ENCODE measurements at places on chromosomes 5 and 9.
A peak's percentile ranks its signal among the peaks of the same experiment; 100 is the strongest.

DNA sequence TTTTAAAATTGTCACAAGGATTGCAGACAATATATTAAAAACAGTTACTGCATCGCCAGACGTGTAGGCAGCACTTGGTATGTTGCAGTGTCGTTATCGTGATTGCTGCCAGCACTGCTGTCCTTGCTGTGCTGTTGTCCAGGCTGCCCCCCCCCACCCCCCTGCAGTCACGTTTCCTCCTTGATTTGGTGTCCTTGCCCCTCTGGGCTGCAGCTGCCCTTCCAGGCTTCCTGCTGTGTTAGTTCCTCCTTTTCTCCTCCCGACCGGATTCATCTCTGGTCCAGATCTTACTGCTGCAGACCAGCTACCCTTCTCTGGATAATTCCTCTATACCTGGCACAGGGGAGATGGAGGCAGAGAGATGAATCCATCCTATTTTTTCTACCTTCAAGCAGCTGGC, 298.9 kb downstream of the TRIM32 start:
- DNase-seq: no peak

DNA sequence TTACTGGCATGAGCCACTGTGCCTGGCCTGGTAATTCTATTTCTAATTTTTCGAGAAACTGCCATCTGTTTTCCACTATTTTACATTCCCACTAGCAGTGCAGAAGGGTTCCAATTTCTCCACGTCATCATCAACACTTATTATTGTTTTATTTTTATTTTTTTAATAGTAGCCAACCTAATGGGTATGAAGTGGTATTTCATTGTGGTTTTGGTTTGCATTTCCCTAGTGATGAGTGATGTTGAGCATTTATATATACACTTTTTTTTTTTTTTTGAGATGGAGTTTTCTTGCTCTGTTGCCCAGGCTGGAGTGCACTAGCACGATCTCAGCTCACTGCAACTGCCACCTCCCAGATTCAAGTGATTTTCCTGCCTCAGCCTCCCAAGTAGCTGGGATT, 28.3 kb downstream of the WWC1 start:
- no peak for DNase-seq

- DNase-seq: no peak
These were observed 149.7 kb downstream of the ESM1 start for GRCh38 chr5:54835647-54836046.

DNA sequence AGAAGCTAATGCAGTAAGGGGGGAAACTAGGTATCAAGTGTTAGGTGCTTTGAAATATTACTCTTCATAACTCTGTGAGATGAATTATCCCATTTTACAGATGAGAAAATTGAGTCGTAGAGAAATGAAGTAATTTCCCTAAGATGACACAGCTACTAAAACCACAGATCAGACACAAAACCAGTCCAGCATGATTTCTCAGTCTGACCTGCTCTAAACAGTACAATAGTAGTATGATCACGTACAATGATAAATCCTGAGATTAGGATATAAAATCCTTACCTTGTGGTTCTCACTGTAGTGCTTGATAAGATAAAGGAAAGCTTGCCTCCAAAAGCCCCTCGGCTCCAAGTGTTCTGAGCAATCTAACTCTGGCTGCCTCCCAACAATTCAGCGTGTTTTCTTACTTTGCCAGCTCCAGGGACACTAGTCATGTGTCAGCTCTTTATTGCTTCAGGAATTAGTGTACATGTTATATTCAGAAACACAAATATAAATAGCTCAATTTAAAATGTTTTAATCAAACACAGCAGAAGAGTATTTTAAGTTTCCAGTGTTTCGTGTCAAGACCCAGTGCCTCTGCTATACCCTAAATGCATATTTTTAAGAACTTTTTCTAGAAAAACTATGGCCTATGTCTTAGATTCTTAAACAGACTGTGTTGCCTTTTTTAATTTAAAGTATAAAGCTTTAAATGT, 243.6 kb downstream of the DENND1A start:
- peak; percentile 57 for DNase-seq

DNA sequence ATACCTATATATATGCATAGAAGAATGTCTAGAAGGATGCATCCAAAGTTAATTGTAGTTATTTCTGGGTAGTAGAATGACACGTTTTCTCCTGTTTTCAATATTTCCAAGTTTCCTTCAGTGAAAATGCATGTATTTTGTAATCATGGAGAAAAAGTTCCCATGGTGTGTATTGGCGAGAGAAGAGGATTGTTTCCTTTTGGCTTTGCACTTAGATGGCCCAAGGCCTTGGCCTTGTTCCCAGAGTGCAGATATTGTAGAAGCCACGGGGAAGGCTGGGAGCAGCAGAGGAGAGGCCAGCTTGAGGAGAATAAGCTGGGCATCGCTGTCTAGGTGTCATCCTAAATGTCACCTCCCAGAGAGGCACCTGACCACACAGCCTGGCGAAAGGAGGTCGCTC, 44.0 kb downstream of the IRF1 start:
- DNase-seq: peak; percentile 91

GRCh38 chr9:72149231-72149975, at the start of gene GDA:
Gene GDA (plus strand): TSS chr9:72149440. CDS start chr9:72149560, 120 bp downstream.
- peak; percentile 25 for DNase-seq

- DNase-seq: no peak
These were observed 117.4 kb upstream of the PRSS3 start for GRCh38 chr9:33677961-33678360.

DNA sequence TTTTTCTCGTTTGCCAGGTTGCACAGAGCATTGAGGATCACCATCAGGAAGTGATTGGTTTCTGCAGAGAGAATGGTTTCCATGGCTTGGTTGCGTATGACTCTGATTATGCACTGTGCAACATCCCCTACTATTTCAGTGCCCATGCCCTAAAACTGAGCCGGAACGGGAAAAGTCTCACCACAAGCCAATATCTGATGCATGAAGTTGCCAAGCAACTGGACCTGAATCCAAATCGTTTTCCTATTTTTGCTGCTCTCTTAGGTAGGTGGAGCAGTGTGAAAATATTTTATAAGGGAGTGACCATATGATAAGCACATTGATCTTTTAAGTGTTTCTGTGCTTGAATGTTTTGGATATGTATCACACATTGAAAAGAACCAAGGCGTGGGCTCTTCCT, 17.7 kb upstream of the FAM120AOS start:
- DNase-seq: no peak

DNA sequence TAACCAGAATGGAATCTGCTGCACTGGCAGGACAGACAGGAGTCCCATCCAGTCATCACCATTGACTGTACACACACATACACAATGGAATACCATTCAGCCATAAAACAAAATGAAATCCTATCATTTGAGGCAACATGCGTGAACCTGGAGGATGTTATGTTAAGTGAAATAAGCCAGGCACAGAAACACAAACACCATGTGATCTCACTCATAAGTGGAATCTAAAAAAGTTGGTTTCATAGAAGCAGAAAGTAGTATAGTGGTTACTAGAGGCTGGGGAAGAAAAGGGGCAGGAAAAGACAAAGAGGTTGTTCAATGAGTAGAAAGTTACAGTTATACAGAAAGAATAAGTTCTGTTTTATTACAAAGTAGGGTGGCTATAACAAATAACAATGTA, 884.0 kb upstream of the ACO1 start:
- no peak for DNase-seq

- DNase-seq: no peak
These were observed 29.5 kb upstream of the LRRC14B start for GRCh38 chr5:161803-162110.

GRCh38 chr5:96924016-96924443, 11.8 kb upstream of the LNPEP start:
- DNase-seq: no peak

- DNase-seq: no peak
These were observed 523.3 kb downstream of the LRRC70 start for GRCh38 chr5:63101870-63102269.

DNA sequence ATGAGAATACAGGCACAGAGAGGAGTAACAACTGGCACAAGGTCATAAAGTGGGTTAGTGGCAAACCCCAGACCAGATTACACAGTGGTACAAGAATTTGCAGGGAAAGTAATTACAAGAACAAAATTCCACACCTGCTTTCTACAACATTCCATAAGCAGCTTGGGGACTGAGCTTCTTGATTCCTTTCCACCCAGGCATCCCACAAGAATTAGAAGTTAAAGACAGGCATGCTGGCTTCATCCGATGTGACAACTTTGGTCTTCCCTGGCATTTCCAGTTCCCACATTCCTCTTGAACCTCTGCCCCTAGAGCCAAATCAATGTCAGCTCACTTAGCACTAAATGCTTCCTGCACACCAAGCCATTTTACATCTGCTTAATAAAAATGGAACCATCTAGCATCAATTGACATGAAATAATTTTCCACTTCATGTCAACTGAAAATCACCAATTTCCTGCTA, 435.8 kb upstream of the PAPPA start:
- no peak for DNase-seq

- DNase-seq: no peak
These were observed 227.6 kb upstream of the DAP start for GRCh38 chr5:10988622-10989021.

DNA sequence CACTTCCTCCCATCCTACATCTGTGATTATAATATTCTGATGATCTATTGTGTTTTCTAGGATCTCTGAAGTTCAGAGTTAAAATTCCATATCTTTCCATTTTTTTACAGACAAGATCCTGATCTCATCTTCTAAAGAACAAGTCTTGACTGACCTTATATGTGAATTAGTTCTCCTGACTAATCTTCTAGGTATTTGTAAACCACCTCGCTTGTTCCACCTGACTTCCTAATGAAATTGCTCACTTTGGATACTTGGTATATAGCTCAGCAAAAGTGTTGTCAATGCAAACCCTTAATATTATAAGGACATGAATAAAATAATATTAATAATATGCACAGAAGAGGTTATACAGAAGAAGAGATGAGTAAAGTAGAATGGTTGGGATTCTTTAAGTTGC, 68.2 kb upstream of the NR4A3 start:
- no peak for DNase-seq

DNA sequence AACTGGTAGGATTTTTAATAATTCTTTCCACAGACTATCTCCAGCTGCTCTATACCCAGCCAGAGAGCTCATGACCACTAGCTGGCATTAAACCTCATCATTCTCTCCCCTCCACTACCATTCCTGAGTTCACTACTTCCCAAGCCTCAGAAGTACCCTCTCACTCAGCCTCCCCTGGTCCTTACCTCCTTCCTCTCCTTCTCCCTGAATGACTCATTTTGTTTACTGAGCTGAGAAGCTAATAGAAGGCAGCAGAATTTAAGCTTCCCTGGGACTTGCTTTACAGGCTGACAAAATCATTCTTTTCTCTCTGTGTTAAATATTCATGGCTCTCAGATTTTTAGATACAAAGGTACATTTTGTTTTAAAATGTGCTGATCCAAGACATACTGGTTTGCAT, 305.4 kb downstream of the TLR4 start:
- DNase-seq: no peak

DNA sequence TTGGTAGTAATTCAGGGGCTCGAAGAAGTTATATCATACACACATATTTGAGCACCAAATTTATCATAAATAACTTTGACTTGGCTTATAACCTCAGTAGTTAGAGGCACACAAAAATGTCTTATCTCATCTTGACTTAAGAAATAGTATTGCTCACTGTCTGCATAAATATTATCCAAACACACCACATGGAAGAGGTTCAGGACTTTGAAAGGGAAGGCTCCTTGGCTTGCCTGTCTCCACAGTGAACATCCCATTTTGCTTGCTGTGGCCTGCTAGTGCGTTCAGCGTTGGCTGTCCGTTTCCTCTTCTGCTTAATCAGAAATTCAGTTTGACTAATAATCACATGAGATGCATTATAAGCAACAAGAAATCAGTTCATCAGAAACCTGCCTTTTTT, 13.9 kb downstream of the GRXCR2 start:
- DNase-seq: no peak

DNA sequence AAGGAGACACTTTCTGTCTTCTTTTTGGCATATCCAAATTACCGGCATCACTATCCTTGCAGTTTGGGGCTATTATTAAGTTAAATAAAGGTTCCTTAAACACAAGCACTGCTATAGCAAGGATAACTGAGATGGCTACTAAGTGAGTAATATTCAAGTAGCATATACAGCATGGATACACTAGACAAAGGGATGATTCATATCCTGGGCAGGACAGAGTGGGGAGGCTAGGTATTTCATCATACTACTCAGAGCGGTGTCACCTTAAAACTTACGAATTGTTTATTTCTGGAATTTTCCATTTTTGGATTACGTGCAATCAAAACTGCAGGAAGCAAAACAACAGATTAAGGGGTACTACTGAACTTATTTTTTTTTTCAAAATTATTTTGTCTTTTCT, 54.1 kb downstream of the FER start:
- DNase-seq: no peak

GRCh38 chr5:97000391-97000790, 64.5 kb downstream of the LNPEP start:
- DNase-seq: no peak

DNA sequence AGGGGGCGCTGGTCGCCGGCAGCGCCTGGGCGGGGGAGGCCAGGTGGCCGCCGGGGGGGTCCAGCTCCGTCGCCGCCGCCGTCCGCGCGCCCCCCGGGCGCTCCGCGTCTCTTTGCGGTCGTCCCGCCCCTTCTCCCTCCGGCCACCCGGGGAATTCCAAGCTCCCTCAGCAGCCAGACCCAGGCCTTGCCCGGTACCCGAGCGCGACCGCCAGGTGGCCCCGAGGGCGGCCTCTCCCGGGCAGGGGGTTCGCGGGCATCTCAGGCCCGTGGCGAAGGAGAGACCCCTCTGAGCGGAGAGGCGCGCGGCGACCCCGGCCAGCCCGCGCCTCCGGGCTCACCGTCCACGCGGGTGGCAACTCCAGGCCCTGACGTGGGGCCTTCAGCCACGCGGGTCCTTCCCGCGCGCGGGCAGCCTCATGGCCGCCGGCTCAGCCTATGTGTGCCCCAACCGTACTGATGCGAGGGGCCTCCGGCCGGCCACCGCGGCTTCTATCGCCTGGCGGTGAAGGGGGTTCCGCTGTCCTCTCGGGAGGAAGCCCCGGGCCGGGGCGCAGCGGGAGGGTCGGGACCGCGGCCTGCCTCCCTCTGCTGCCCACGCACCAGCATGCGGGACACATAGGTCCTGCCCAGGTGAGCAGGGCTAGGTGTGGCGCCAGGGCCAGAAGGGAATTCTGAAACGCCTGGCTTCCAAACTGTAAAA, 529 bp upstream of the NRARP start:
- DNase-seq: no peak

DNA sequence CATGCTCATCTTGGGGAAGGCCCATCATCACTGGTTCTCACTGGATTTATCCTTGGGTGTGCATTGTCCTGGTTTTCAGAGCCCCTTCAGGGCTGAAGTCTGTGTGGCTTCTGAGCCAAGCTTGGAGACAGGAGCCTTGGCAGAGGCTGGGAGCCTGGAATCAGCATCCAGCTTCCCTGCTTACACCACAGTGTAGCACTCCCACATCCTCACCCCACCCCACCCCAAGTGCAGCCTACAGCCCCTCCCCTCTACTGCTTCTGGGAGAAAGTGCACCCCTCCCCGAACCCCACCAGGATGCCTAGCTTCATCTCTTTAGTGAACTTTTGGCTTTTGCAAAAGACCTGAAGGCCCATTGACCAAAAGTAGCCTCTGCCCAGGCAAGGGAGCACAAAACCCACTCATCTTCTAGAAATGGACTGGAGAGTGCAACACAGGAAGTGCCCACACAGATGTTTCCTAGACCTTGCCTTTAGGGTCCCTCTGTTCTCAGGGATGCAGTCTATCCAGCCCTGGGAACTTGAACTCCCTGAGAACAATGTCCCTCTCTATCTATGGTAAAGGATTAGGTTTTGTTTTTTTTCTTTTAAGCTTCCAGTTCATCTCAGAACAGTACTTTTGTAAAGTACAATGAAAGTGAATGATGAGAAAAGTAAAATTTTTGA, 189.7 kb downstream of the PALM2AKAP2 start:
- no peak for DNase-seq
